Foreskin fibroblast (primary cell): ENCODE measurements at places on chromosomes 7 and 10.

DNA sequence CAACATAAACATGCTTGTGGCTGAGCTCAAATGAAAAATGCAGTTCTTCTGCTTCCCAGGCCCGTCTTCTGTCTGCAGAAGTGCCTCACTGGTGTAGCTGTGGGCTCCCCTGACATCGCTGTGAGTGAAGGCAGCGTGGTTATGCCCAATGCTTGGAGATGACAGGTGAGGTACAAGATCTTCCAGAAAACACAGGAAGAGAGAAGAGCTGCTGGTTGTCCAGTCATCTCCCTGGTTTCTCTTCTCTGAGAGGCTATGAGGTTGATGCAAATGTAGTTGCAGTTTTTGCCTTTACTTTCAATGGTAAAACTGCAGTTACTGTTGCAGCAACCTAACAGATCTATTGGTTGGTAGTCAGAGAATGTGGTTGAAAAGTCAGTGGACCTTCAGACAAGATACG, 223.6 kb downstream of the GATA3 start:
- no peak for DNase-seq

GRCh38 chr10:24617771-24618396, 105.8 kb downstream of the ARHGAP21 start:
- peak; percentile 64 for DNase-seq

- DNase-seq = no peak
Observed at GRCh38 chr7:96067321-96067720, 254.6 kb downstream of the SLC25A13 start.

DNA sequence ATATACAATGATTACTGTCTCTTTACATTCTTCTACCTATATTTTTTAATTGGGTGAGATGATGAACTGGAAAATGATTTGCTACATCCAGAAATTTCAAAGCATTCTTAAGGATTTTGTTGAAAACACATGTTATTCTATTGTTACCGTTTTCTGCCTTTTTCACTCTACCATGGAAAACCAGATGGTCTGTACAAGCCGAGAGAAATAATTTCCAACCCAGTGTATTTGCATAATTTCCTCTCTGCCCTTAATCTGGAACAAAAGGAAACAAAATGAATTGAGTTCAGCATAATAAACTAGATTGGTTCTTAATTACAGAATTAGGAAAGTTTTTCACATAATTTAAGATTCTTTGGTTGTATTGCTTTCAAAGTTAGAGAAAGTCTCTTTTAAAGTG, 211.2 kb downstream of the CACNB2 start:
- DNase-seq = no peak

GRCh38 chr7:151157645-151158329, 9.7 kb downstream of the GBX1 start:
- DNase-seq = no peak
